T1000 (cell line): ENCODE measurements at places on chromosomes 7 and 10.
A peak's percentile ranks its signal among the peaks of the same experiment; 100 is the strongest.

- no peak for DNase-seq
These were observed 31.5 kb downstream of the EPC1 start for GRCh38 chr10:32315424-32315823.

DNA sequence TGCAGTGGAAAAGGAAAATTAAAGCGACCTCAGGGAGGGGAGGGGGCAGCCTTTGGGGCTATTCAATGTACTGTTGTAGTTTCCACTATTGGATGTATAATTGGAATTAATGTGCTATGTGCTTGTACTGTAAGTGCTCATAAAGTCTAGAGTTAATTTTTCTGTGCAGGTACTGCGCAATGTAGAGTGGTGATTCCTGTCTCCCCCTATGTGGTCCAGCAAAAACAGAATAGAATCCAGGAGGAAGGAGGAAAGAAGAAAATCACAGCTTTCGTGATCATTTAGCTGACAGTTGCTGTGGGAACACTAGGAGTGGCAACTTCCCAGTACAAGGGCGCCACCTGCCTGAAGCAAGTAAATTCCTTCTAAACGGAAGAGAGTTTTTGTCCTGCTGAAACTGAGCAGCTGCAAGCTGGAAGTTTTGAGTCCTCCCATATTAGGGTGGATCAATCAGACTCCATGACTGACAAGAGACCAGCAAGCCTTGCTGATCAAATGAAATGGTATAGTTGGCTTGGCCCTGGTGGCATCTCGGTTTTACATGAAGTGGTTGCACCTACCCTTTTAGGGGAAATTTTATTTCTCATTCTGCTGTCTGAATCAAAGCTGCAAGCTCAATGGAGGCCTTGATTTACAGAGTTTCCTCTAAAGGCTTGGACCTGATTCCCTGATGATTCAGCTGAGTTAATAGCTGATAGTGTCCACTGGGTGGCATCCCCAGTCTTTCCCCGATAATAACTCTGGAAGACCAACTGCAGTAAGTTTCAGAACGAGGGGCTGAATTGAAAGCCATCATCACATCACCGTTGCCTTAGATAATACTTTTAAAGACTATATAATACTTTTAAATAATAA lies 299.8 kb downstream of the HGF start:
- peak; percentile 28 for DNase-seq

- DNase-seq = no peak
These were observed 10.8 kb upstream of the PPP1R3C start for GRCh38 chr10:91643700-91644099.

DNA sequence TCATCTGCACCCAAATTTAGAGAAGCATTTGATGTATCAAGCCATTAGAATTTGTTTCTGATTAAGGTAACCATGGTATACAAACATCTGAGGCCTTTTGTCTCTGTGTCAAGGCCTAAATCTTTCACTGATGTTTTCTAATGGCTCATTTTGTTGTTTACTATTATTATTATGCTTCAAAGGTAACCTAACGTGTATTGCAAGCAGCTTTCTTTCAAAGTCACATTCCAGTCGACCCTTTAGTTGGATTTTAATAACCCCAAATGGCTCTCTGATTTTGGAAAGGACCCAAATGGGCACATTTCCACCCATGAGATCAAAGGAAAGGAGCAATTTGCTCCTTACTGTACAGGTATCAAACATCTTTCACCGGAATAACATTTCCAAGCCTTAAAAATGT lies 46.7 kb upstream of the WNT16 start:
- DNase-seq = no peak

- DNase-seq = no peak
These were observed 54.5 kb upstream of the PFKFB3 start for GRCh38 chr10:6148251-6148701.
